ENCODE measurements at places on chromosomes 3 and 15.

- no peak for DNase-seq
Observed at GRCh38 chr3:39626198-39626597, 158.7 kb downstream of the MOBP start.

GRCh38 chr15:83166218-83166617 lies 41.4 kb downstream of the HDGFL3 start:
- no peak for DNase-seq

DNA sequence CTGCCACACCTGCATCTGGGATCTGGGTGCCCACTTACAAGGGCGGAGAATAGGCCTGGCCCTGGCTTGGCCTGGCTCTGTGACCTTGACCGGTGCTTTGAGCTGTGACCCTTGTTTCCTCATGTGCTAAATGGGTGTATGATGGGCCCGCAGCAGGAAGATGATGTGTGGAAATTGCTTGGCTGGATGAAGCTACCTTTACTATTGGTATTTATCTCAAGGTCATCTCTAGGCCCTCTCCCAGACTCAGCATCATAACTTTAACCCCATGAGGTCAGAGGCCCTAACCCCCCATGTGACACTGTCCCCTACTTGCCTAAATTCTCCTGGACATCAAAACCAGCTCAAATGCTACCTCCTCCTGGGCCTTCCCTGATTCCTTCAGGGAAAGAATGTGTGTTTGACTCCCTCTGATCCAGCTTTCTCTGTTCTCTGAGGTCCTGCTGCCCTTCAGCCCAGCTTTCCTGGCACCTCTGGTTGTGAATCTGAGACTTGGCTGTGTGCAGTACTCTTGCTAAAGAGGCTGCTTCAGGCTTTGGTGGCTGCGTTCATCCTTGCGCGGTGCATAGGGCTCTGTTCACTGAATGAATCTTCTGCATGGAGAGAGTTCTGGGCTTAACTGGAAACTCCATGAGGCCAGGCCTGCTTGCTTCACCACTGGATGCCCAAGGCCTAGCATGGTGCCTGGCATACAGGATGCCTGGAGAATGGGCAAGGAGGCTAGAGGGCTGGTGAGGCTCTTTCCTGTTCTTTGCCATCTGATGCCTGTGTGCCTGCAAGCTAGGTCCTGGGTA lies 25.2 kb upstream of the SLC6A6 start:
- DNase-seq = no peak

DNA sequence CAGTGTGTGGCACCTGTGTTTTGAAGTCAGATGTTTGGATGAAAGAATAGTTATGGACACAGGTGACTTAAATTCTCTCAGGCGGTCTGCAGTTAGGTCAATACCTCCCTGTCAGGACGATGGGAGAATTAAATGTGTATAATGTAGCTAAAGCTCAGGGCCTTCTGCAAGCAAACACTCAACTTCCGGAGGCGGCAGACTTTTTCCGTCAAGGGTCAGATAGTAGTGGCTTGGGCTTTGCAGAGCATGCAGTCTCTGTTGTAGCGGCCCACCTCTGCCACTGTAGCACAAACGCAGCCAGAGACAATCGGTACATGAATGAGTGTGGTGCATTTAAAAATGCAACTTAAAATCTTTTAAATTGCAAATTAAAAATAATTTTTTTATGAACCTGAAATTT lies 47.4 kb downstream of the CMTM8 start:
- DNase-seq = no peak

DNA sequence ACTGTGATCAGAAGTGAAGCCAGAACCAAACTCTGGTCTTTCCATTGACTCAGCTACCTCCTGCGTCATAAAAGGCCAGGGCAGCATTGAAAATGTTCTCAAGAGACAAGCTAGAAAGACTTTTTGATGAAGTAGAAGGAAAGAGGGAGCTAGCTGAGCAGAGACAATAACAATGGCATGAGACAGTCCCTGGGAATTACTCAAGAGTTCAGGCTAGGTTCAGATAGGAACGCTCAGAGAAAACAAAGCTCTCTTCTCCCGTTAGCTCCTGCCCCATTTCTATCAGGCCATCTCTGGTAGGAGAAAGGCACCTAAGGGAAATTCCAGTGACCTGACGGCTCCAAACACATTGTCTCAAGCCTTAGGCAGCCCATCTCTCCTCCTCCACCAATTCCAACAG lies 7.0 kb upstream of the OXTR start:
- DNase-seq = peak; percentile 64

DNA sequence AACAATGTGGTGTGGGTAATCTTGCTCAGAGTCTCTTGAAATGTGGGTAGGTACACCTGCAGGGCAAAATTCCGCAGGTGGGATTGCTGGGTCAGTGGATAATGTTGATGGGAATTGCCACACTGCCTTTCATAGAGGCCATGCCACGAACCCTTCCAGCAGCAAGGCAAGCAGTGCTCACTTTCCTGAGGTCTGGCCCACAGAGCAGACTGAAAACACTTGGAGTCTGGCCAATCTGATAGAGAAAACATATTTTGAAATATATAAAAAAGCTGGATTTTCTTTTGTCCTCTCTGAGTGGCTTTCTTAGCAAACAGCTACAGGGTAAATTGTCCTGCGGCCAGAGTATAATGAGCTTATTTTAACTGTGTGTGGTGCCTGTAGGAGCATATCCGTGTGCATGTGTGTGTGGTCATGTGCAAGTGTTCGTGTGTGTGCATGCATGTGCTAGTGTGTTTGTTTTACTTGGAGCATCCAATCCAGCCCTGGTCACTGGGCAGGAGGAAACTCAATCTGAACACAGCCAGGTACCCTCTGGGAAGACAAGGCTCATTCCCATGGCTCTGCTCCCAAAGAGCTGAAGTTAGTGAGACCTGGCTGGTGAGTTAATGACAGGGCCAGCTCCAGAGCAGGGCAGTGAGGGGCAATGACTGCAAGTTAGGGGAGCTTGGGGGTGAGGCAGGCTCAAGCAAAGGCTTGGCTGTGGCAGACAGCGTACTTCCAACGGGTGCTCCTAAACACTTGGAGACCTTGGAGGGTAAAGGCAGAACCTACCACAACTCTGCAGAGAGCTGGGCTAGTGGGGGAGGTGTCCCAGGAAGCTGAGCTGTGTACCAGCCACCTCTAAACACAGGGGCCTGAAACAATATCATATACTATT lies 91.3 kb downstream of the PLXNA1 start:
- peak; percentile 17 for DNase-seq

GRCh38 chr15:34358367-34358766 lies 8.6 kb downstream of the LPCAT4 start:
- DNase-seq = peak; percentile 39

DNA sequence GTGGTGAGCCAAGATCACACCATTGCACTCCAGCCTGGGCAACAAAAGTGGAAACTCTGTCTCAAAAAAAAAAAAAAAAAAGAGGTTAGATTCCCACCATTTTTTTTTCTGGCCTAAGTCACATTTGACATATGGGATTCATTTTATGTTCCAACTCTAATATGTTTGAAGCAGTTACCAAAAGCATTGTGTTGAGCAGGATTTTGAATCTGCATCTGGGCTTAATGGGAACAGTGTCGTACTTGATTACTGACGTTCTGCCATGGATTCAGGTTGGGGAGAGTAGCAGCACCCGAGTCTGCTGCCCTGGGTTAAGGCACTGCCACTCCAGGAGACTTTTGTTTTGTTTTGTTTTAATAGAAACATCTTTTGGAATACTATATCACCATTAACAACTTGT lies 348.7 kb upstream of the TBL1XR1 start:
- DNase-seq = peak; percentile 40

DNA sequence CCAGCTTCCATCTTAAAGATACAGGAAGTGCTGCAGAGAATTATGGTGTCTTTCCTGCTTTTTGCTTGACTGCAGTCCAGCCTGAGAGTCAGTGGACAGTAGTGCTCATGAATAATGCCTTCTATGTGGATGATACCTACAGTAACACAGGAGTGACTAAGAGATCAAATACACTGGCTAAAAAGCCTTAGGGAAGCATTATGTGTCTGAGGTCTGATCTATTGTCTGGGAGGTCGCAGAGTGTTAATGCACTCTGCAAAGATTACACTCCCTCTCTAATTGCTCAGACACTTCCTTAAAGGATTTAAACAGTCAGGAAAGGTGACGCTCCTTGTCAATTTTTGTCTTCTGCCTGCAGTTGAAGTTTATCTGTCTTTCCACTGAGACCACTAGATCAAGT lies 183.6 kb downstream of the MCTP2 start:
- no peak for DNase-seq

DNA sequence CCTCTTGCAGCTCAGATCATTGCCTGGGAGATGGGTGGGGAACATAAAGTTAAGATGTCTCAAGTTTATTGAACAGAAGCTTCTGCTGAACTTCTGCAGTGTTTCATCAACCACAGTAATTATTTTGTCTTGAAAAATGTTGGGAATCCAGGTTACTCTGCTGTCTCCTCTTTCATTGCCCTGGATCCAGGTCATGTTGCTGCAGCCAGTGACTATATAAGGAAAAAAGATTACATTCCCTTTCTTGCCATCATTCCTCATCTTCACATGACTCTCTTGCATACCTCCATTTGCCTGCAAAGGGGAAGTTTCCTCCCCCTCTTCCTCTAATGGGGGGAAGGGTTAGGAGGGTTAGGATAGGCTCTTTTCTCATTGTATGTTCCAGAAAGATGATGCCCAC lies 15.1 kb downstream of the GMNC start:
- DNase-seq = no peak

DNA sequence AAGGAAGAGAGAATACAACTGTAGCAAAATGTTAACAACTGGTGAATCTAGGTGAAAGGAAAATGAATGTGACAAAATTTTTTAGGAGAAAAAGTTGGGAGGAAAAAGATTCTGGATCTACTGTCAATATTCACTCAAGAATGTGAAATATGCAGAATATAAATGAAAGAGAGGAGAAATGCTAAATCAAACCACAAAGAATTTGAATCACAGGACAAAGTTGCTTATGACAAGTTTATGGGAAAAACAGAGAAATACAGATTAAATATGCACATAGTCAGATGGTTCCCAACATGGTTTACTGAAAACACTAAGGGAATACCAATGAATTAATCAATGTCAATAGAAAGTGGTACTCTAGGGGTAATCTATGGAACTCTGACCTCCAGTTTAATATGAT lies 27.6 kb downstream of the C3orf33 start:
- DNase-seq = peak; percentile 6

- DNase-seq = no peak
Observed at GRCh38 chr3:81931265-81932251, 170.1 kb upstream of the GBE1 start.

DNA sequence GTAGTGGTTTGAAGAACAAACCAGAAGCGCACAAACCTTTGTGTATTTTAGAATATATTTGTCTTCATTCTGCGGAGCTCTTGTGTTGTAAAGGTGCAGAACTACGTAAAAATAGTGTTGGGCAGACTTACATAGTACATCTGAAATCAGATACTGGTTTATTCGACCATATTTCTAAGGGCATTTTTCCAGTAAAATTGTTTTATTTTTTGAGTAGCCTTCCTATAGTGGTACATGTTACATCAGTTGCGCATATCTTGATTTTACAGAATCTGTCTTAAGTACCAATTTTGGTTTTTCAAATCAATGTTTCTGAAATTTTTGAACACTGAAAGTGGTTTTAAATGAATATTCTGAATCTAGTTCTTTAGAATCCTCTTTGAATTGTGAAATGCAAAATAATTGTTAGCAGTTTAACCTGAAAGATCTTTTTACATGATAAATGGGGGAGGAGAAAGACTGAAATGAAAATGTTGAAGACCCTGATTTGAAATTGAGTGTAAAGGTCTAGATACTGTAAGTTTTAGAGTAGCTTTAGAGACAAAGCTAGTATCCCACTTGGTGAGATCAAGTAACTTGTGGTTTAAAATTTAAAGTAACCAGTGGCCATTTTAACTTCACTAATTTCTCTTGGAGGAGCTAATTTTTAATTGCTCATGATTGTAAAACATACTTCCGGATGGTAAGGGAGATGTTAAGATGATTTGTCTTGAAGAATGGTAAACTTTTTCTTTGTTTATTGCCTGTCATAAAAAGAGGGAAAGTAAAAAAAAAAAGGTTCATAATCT lies 15.5 kb upstream of the CHD2 start:
- no peak for DNase-seq

GRCh38 chr15:72851586-72851985 lies 68.0 kb upstream of the ADPGK start:
- DNase-seq = no peak

- DNase-seq = no peak
Observed at GRCh38 chr3:171219258-171219657, 192.7 kb upstream of the SLC2A2 start.

DNA sequence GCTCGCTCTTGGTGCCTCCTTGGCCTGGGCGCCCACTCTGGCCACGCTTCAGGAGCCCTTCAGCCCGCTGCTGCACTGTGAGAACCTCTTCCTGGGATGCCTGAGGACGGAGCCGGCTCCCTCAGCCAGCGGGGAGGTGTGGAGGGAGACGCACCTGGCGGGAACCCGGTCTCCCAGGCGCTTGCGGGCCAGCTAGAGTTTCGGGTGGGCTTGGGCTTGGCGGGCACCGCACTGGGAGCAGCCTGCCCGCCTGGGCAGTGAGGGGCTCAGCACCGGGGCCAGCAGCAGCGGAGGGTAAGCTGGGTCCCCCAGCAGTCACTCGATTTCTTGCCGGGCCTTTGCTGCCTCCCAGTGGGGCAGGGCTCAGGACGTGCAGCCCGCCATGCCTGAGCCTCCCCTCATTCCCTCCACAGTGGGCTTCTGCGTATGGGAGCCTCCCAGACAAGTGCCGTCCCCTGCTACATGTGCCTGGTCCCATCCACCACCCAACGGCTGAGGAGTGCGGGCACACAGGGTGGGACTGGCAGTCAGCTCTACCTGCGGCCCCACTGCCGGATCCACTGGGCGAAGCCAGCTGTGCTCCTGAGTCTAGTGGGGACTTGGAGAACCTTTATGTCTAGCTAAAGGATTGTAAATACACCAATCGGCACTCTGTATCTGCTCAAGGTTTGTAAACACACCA lies 708.7 kb downstream of the VGLL3 start:
- no peak for DNase-seq

GRCh38 chr3:31448035-31448881 lies 84.5 kb upstream of the STT3B start:
- DNase-seq = peak; percentile 8

DNA sequence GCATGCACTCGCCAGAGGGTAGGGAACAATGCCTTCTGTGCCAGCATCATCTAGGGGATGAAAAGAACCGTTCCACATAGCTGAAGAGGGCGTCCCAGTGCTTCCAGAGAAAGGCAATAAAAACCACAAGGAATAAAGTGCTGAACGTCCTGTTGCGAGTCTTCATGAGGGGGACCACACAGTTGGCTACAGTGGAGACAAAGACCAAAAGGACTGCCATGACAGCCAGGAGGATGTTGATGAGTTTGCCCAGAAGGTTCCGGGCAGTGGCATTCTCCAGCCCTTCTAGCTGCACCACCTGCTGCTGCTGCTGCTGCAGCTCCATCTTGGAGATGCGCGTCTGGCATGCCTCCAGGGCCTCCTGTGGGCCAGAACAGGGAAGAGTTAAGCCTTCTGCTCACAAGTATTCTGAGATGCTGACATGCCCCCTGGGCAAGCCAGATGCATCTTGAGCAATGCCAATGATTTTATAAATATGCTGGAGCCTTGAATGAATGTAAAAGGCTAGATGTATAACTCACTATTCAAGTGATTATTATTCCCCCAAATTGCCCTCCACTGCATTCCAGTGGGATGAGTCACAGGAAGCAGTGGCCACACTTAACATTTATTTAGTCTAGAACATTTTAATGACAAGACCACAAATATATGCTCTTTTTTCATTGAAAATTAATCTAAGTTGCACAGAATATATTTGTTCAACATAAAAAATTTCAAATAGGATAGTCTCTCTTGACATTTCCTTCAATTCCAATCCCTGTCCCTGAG lies 45.1 kb upstream of the PLXND1 start:
- DNase-seq = peak; percentile 79
